Stimulated activated CD4-positive, alpha-beta T cell treated with anti-CD3 and anti-CD28 coated beads, Interleukin-4, amount 100 ng/mL, for 4 hours (primary cell): ENCODE measurements at places on chromosomes 3 and 15.

DNA sequence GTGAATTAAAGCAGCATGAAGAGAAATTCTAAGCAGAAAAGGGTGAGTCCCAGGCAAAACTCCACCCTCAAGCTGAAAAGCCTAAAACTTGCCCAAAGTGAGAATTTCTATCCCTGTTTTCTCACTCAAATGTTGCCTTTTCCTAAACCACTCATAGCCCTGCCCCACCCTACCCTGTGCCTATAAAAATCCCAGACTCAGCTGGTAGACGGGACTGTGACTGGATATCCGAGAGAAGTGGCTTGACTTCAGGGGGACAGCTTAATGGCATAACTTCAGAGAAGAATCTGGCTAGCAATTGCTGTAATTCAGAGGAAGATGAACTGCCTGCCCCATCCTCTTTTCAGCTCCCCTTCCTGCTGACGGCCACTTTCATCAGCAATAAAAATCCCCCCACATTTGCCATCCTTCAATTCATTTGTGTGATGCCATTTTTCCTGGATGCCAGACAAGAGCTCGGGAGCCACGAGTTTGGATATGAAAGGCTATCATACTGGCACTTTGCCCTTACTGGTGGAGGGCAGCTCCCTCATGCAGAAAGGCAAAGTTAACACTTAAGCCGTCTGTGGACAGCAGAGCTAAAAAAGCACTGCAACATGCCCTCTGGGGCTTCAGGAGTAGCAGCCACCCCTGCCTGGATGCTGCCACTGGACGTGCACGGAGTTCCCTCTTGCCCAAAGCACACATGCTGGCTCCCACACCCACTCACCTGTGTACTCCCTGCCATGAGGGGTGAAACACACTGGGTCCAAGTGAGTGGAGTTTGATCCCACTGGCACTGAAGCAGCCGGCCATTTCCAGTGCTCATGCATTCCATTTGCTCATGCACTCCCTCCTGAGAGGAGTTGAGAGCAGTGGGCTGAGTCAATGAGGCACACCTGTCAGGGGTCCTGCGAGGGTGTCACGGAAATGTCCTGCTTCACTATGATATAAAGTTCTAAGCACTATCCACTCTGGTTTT lies 670.6 kb downstream of the PLOD2 start:
- DNase-seq = no peak

DNA sequence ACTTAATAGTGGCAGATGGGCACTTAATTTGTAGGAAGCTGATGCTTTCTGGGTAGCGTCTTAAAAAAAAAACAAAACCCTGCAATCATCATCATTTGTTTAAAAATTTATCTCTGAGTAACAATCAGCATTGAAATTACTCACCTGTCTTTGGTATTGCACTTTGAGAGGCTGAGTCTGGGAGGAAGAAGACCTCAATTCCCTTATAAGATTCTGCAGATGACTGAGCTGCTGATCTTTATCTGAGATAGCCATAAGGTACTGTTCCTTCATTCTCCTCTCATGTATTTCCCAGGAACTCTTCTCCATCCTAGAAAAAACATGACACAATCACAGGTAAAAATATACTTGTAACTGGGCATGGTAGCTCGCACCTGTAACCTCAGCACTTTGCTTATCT lies 16.4 kb upstream of the HCLS1 start:
- DNase-seq = no peak

DNA sequence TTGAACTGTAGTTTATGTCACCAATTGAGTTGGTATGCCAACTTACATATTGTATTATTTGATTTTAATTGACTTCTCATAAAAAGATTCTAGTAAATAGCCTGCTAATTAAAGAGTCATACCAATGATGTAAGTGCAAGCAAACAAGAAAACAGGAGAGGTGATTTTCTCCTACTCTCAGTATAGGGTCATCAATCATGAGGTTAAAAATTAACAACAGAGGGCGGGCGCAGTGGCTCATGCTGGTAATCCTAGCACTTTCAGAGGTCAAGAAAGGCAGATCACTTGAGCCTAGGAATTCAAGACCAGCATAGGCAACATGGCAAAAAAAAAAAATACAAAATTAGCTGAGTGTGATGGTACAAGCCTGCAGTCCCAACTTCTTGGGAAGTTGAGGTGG lies 108.7 kb downstream of the MYO9A start:
- DNase-seq = no peak

- no peak for DNase-seq
These were observed 175.8 kb upstream of the ATP11B start for GRCh38 chr3:182617500-182617899.

DNA sequence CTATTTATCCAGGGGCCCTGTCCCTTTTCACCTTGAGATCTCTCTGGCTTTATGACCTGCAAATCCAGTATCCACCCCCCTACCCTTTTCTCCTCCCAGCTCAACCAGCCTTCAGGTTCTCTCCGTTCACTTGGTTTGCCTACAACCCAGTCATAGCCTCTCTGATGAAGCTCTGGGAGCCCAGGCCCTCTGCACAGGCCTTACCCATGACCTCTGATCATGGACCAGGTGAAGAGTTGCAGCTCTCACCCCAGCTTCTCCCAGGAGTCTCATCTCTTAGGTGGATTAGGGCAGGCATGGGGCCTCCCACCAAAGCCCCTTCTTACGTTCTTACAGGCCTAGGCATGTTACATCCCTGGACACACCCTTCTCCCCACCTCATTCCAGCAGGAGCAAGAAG lies 59.8 kb downstream of the EXOG start:
- no peak for DNase-seq

DNA sequence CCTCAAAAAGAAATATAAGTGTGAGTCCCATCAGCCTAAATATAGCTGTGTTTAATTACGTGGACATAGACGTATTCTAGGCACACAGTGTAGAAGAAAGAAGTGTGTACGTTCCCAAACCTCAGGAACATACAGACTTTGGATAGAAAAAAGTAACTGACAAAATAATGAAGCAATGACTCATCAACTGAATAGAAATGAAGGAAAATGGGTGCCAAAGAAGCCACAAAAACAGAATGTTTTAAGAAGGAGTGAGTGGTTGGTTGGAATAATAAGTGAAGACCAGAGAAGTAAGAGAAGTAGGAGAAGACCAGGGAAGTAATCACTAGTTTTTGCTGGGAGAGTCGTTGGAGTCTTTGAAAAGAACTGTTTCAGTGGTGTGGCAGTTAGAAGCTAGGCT lies 518.1 kb downstream of the ROBO1 start:
- no peak for DNase-seq

GRCh38 chr3:161455962-161456361 lies 40.6 kb upstream of the OTOL1 start:
- DNase-seq = no peak

DNA sequence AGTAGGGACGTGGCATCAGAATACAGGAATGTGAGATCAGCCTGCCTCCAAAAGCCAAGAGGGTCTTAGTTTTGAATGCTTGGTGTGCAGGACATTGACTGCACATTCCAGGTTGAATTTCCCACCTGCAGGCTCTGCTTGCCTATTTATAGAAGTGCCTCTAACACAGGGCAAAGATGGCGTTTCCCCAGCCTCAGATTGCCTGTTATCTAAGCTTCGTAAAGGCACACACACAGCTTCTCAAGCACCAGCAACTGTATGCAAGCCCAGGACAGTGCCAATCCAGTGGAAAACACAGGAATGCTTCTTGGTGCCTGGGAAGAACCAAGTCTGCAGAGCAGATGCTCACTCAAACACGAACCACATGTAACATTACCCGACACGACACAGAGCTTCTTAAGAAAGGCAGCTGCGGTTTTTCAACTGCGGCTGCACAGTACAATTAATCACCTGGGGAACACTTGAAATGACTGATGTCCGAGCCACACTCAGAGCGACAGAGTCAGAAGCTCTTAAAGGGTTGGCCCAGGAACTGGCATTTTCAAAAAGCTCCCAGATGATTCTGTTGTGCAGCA lies 90.0 kb upstream of the ANKRD34C start:
- no peak for DNase-seq

- no peak for DNase-seq
These were observed 18.7 kb downstream of the PDE8A start for GRCh38 chr15:85000189-85000864.

- no peak for DNase-seq
These were observed 70.3 kb upstream of the PPP2R3A start for GRCh38 chr3:135895106-135895733.
